Foreskin fibroblast (primary cell): ENCODE measurements at places on chromosomes 13 and 19.

DNA sequence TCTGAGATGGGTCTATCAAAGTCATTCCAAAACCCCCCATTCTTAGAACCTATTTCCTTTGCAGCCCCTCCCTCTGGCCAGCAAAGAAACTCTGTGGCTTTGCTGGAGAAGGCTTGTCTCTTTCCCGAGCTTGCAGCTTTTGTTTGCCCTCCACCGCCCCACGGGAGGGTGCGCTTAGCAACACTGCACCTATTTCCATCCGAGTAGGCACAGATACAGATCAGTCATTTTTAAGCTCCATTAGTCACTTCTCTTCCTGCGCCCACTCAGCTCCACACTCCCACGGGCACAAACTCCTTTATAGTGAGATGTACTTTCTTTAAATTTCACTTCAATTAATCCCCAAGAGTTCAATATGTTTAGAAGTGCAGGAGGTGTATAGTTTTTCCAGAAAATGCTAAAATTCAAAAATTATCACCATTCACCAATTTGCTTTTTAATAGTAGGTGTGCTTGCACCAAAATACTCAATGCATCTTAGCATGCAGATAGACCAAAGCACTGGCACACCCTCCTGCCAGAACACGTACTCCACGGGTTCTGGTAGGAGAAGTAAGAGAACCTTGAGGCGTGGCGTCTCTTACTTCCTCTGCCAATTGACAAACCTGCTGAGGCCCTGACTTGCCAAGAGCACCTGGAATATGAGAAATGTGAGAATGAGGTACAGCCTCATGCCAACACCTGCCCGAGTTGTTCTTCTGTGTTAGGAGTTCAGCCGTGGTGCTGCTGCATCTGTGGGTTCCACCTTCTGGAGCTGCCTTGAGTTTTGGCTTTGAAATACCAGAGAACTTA lies 183.7 kb downstream of the TEX29 start:
- no peak for DNase-seq

DNA sequence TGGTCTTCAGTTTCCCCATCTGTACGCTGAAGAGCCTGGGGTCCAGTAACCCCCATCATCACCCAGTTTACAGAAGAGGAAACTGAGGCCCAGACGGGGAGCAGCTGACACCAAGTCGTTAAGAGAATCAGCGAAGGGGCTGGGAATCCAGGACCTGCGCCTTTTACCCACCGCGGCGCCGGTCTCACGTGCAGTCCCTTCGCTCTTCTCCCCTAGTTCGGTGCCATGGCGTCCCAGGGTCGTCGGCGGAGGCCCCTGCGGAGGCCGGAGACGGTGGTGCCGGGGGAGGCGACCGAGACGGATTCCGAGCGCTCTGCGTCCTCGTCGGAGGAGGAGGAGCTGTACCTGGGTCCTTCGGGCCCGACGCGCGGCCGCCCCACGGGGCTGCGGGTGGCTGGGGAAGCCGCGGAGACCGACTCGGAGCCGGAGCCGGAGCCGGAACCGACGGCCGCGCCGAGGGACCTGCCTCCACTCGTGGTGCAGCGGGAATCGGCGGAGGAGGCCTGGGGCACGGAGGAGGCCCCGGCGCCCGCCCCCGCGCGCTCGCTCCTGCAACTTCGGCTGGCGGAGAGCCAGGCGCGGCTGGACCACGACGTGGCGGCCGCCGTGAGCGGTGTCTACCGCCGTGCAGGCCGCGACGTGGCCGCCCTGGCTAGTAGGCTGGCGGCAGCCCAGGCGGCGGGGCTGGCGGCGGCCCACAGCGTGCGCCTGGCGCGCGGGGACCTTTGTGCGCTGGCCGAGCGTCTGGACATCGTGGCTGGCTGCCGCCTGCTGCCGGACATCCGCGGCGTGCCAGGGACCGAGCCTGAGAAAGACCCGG lies 698 bp downstream of the BLOC1S3 start:
- DNase-seq = peak; percentile 72

DNA sequence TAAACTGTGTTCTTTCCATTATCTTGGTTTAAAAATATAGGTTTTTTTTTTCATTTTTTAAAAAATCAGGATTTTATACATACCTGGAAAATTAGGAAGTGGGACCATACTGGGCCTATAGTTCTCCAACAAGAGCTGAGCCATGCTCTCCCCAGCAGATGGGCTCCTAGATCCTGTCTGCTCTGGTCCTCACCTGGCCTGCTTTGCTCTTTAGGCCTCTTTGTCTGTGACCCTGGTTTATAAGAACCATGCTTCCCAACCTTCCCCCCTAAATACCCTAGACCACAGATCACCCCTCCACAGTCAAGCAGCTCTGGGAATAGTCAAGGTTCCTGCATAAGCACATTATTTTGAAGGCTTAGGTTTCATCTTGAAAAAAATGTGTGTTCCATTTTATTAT lies 185.0 kb upstream of the TSHZ3 start:
- DNase-seq = no peak

DNA sequence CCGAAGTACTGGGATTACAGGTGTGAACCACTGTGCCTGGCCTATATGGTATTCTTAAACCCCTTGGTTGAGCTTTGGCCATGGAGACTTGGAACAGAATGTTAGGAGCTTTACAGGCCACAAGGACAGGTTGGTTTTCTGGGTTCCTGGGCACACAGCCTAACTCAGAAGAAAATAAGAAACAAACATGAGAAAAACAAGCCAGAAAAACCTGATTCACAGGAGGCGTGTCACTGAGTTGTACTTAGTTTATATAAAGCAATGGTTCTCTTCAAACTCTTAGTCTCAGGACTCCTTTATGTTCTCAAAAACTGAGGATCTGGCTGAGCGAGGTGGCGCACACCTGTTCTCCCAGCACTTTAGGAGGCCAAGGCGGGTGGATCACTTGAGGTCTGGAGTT lies 125.1 kb upstream of the SPATA13 start:
- no peak for DNase-seq

DNA sequence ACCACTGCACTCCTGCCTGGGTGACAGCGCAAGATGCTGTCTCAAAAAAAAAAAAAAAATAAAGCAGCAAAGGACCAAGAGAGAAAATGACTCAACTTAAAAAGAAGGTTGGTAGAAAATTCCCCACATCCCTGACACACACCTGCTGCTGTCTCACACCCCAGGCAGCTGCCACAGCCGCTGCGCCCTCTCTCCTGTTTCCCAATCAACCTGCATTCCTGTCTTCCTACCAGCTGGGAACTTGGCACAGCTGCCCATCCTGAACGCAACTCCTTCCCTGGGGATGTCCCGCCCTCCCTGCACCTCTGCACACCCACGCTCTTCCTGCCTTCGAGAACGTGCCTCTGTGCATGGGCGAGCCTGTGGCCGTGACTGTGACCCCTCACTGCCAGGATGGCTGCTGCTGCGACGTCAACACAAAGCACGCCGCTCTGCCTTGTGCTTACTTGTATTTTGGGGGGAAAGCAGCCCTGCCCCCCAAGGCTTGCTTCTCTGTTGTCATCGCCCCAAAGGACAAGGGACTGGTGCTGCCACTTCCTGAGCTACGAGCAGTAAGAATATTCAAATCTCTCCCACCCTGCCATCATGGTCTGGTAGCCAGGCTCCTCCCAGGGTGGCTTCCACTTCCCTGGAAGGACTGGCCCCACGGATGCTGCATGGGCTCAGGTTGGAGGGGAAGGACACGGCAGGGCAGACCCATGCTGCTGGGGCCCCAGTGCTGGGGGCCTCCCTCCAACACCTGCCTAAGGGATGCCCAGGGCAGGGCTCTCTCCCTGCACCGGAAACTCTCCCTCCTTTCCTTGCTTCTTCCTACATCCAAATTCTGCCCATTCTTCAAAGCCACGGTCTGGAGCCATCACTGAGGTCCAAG lies 20.7 kb downstream of the SH3GL1 start:
- DNase-seq = no peak

- no peak for DNase-seq
Measured at GRCh38 chr13:36405151-36405550, 27.1 kb upstream of the CCNA1 start.

- no peak for DNase-seq
Measured at GRCh38 chr19:17790059-17790780, 4.7 kb upstream of the B3GNT3 start.

GRCh38 chr13:99647596-99647985 lies 146.3 kb downstream of the TM9SF2 start:
- no peak for DNase-seq

GRCh38 chr19:9818175-9818733 lies 625 bp downstream of the FBXL12 start:
- DNase-seq = no peak

GRCh38 chr13:73849292-73849691 lies 284.9 kb downstream of the KLF12 start:
- peak; percentile 21 for DNase-seq

- peak; percentile 100 for DNase-seq
Measured at GRCh38 chr19:47719047-47719859, 6.0 kb downstream of the EHD2 start.
